ENCODE measurements at places on chromosomes 6 and 20. TPM values are rescaled to one million over a fixed set of nuclear protein-coding genes. Genes with fewer than 3 reads are reported as not detected.

The SLC17A9 gene
- 41.7 TPM for total RNA-seq

GRCh38 chr6:4164456-4164855 lies 29.1 kb upstream of the ECI2 start:
- H3K27ac ChIP-seq, result no peak overlapping the region
- H3K4me1 ChIP-seq, result peaks cover 14% of the 10 kb centered on the region

DNA sequence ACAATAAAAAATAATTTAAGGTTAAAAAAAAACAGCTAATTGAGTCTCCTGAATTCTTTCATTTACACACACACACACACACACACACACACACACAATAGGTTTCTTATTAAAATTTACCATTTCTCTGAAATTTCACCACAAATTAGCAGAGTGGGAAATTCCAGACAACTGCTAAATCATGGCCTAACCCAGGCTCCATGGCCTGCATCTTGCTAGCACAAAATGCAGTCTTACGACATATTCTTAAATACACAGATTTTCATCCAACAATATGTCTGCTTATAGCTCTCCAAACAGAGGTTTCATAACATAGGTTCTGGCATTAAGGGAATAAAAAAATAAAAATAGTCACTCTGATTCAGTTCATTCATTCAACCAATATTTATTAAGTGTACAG lies 46.9 kb downstream of the SOD2 start:
- no peak overlapping the region for H3K27ac ChIP-seq
- no peaks in the 10 kb centered on the region for H3K27me3 ChIP-seq
- no peaks in the 10 kb centered on the region for H3K4me1 ChIP-seq
- DNase-seq, result no peak
- peaks cover 9% of the 10 kb centered on the region for H3K36me3 ChIP-seq

DNA sequence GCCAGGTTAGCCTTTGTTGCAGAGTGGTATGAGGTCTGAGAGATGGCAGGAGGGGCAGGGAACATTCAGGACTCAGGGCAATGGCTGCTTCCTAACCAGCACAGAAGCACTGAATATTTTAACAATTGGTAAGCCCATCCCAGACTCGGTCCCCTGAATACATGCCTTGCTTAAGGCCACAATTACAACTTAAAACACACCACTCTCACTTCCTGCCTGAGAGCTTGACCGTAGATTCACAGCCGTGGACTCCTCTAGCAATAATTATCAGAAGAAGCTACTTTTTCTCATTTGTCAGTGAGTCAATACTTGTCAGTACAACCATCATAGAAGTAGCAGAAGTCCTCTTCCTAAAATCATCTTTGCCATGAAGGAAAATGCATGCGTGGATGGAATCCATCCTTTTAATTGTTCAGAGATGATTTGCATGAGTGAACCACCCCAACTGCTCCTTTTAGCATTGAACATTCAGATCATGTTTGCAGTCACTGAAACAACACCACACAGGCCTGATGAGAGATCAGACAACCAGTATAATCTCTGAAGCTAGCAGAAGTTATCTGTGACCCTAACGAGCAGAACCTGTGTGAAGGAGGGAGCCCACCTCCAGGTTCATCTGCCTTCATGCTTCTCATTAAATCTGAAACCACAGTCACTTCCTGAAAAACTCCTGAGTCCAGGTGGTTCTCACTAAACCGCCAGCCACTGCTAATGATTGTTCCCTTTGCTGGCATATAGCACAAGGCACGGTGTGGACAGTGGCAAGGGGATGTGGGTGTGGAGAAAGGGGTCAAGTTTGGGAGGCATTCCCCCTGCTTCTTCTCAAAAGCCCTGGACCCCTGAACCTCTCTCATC lies 333.9 kb upstream of the CNR1 start:
- no peak for DNase-seq
- H3K4me1 ChIP-seq, result peaks cover 5% of the 10 kb centered on the region
- no peak overlapping the region for H3K27ac ChIP-seq
- H3K36me3 ChIP-seq, result no peaks in the 10 kb centered on the region
- H3K27me3 ChIP-seq, result no peaks in the 10 kb centered on the region

- no peak overlapping the region for H3K4me3 ChIP-seq
- no peak for DNase-seq
- no peaks in the 10 kb centered on the region for H3K36me3 ChIP-seq
- peaks cover 1% of the 10 kb centered on the region for H3K4me1 ChIP-seq
- H3K27ac ChIP-seq, result no peak overlapping the region
These were observed 36.8 kb upstream of the CDKAL1 start for GRCh38 chr6:20497216-20498040.
